ENCODE measurements at places on chromosomes 6 and 20.

GRCh38 chr6:4848382-4849068, 72.3 kb downstream of the CDYL start:
- DNase-seq: no peak

DNA sequence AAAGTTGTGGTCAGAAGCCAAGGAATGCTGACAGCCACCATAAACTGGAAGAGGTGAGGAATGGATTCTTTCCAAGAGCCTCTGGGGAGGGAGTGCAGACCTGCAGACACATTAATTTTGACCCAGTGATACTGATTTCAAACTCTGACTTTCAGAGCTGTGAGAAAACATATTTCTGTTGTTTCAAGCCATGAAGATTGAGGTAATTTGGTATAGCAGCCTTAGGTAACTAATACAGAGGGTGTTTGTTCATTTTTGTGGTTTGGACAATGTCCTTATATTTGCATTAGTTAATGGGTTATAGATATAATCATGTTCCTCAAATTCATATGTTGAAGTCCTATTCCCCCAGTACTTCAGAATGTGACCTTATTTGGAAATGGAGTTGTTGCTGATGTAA, 85.4 kb upstream of the GTSF1L start:
- no peak for DNase-seq

- DNase-seq: no peak
Observed at GRCh38 chr6:571892-572291, 85.0 kb downstream of the HUS1B start.

- DNase-seq: no peak
Observed at GRCh38 chr6:74597840-74598239, 608.0 kb downstream of the COL12A1 start.

DNA sequence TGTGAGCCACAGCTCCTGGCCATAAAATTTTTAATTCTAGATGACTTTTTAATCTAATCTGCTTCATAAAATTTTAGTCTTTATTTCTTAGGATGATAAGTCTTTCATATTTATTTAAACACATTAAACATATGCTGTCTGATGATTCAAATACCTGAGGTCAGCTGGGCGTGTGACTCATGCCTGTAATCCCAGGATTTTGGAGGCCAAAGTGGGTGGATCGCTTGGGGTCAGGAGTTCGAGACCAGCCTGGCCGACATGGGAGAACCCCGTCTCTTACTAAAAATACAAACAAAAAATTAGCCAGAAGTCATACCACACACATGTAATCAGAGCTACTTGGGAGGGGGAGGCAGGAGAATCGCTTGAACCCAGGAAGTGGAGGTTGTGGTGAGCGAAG, 53.1 kb downstream of the RBM24 start:
- no peak for DNase-seq
